ENCODE measurements at places on chromosomes 13 and 19. TPM values are rescaled to one million over a fixed set of nuclear protein-coding genes. Genes with fewer than 3 reads are reported as not detected.

Gene HCST
- total RNA-seq: 0.97 TPM

Gene PHF11
- total RNA-seq: 30.6 TPM

DNA sequence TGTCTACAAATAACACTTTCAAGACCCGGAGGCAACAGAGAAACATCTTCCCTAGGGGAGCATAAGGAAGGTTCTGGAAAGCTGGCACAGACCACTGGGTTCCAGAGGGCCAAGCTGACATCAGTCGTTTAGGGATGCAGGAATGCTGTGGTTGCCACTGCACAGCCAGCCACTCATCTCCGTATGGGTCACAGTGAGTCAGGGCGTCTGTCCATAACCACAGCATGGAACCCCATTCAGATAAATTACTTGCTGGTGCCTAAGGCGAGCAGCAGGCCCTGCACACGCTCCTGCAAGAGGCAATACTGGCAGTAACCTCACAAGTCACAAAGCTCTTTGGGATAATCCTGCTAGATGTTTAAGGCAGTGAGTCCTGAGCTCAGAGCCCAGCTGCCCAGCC is 140.9 kb upstream of the UBL3 start:
- no peak for DNase-seq

DNA sequence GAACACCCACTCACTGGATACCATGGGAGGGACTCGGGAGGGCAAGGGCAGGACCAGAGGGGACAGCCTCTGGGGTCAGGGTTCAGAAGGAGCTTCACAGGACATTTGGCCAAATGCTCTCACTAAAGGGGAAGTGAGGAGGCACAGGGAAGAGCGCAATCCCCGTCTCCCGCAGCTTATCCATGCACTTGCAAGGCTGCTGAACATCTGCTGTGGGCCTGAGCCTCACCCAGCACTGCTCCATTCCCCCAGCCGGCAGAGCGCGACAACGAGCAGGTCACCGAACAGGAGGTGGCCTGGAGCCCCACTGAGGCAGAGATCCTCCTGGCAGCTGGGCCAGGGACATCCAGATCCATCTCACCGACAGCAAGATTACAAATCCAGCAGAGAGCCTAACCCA is 23.3 kb downstream of the ELAVL1 start:
- DNase-seq: no peak

GRCh38 chr13:34070006-34070405 is 252.1 kb downstream of the RFC3 start:
- no peak for DNase-seq

DNA sequence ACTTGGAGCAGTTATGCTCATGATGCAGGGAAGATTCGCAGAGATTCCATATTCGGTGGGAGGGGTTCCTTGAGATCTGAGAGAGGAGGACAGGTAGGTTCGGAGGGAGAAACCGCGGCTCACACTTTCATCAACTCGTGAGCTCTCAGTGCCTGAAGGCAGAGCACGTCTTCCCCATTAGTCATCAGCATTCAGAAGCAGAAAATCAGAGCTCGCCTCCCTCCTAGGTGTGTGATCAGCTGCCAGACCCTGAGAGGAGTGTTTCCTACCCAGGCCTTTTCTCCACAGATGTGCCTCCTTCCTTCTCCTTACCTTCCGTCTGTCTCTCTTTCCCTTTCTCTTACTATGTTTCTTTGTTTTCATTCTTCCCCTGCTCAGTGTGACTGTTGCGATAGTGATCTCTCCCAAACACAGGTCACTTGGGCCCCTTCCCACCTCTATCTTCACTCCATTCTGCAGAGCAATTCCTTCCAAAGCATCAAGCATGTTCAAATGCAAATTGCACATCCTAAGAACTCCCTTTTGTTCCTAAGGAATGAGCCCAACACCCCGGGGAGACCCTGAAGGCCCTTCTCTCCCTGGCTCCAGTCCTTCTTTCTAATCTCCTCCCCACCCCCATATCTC is 389.5 kb downstream of the UQCRFS1 start:
- no peak for DNase-seq
